ENCODE measurements at places on chromosomes 6 and 20.

GRCh38 chr6:1624851-1625781 lies 15.4 kb downstream of the FOXC1 start:
- DNase-seq = no peak

- DNase-seq = no peak
These were observed 25.0 kb downstream of the FBXO5 start for GRCh38 chr6:152957796-152958195.

DNA sequence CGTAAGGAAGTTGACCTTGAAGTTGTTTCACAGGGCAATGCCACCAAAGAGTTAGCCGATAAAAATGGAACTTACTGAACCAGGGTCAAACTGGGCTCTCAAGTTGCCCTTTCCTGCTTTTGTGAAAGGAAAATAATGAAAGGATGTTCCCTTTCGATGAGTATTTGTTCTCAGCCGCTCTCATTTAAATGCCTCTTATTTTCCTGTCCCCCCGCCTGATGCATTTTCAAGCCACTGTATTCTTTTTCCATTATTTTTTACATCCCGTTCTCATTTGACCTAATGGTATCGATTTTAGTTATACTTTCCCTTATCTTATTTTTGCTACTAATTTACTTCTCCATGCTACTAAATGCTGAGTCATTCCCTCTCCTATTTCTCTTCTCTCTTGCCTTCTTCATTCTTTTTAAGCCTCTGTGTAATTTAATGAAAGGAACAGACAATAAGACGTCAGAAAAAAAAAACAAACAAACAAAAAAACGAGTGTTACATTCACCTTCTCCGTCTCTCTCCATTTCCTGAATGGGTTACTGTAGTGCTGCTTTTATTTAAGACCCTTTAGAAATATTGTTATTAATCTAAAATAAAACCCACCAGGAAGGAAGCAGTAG lies 655 bp upstream of the NDUFAF4 start:
- peak; percentile 41 for DNase-seq

DNA sequence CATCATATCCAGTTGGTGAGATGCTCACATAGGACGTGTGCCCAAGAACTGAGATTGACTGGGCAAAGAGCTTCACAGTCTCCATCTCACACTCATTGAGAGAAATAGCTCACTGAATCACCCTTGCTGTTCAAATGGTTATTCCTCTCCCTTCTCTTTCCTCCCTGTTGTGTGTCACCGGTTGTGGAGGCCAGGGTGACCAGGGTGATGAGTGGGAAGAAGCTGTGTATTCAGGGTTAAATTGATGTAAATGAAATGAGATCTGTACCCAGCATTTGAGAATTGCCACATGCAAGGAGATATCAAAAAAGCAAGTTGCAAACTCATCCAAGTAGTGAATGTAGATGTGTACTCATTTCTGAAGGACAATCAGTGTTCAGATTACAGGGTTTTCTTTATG lies 36.6 kb upstream of the VAPB start:
- no peak for DNase-seq

- no peak for DNase-seq
These were observed 84.4 kb downstream of the WASF1 start for GRCh38 chr6:110095101-110095500.

DNA sequence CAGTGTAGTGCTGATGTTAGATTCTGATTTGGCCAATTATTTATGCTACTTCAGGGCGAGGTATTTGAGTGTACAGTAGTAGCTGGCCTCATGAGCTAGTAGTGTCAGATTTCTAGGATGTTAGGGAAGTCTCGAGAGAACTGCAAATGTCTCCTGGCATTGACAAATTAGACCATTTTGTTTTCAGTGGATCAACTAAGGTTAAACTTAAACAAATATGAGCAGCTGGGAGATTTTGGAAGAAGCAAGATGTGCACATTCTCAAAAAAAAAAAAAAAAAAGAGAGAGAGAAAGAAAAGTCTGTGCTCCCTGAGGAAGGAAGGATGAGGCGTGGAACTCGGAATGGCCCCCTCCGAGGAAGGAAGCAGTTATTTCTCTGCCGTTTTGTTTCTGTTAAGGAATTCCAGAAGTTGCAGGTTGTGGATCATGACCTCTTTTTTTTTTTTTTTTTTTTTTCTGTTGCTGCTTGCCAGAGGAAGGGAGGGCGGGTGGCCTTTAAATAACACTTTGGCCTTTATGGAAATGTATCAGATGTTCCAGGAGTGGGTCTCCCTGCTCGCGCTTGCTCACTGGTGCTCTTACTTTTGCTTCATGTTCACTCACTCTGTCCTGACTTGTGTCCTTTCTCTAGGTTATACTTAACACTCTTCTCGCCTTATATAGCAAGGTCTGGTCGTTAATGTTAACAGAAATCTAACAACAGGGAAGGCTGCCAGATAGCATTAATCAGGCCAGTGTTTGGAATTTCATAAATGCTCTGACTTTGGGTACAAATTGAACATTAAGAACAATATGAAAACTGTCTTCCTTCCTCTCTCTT lies 124.4 kb downstream of the TCP11 start:
- no peak for DNase-seq

GRCh38 chr20:50786703-50787102 lies 8.2 kb upstream of the BCAS4 start:
- DNase-seq = no peak

DNA sequence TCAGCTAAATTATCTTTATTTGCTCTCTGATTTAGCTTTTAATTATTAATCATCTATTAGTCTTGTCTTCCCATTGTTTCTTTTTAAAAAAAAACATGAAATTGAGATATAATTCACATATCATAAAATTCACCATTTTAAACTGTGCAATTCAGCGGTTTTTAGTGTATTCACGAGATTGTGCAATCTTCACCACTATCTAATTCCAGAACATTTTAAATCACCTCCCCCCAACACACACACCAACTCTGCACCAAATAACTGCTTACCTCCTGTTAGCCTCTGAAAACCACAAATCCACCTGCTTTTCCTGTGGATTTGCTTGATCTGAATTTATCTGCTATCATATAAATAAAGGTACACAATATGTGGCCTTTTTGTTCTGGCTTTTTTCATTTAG lies 8.8 kb upstream of the ABRACL start:
- no peak for DNase-seq

DNA sequence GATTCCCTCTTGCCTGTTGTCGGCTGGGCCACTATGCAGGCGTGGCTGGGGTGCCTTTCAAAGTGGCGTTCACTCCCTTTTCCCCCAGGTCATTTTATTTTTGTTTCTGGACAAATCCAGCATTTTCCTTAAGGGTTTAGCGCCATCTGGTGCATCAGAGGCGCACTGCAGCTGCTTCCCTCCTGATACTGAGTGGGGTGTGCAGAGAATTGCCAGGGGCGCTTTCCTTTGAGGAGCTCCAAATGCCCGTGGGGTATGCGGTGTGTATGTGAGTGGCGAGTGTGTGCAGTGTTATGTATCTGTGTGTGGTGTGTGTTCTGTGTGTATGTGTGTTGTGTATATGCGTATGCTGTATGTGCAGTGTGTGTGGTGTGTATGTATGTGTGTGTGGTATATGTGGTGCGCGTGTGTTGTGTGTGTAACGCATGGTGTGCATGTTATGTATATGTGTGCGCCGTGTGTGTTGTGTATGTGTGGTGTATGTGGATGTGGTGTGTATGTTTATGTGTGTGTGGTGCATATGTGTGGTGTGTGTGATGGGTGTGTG lies 100.1 kb upstream of the AGPAT4 start:
- peak; percentile 76 for DNase-seq

DNA sequence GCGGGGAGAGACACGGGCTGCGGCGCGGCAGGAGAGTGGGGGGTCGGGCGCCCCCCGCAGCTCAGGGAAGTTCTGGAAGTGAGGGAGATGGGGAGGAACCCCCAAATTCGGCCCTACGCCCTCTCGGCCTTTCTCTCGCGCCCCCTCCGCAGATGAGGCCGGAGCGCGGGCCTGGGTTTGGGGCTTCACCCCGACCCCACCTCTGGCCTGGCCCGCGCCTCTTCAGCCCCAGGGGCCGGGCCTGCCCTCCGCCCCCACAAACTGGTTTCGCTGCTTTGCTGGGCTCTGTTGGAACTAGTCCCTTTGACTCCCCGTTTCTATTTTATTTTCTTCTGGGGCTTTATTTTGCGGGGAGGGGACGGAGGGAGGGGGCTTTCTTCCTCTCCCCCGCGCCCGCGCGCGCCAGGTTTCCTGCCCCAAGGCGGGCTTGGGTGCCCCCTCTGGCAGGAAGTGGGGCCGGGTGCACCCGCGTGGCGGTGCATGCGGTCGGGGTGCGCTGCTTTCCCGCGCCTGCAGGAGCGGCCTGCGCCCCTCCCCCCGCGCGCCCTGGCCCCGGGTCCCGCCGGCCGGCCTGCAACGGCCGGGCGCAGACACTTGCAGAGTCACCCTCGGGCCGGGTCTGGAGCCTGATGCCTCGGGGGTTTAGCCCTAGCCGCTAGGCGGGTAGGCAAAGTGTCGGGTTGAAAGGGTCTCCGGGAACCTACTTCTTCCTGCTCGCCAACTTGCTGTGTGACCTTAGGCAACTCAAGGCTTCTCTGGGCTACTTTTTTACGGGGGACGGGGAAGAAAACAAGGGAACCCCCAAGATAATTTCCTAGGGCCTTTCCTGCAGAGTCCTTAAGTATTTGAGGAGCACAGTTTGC lies 1.3 kb downstream of the HMGA1 start:
- peak; percentile 42 for DNase-seq

GRCh38 chr6:107936162-107936909 lies 21.7 kb downstream of the SEC63 start:
- DNase-seq = no peak

GRCh38 chr20:2879146-2879545 lies 5.9 kb downstream of the PTPRA start:
- no peak for DNase-seq

- DNase-seq = no peak
These were observed 60.2 kb upstream of the KCNQ5 start for GRCh38 chr6:72561629-72562028.

DNA sequence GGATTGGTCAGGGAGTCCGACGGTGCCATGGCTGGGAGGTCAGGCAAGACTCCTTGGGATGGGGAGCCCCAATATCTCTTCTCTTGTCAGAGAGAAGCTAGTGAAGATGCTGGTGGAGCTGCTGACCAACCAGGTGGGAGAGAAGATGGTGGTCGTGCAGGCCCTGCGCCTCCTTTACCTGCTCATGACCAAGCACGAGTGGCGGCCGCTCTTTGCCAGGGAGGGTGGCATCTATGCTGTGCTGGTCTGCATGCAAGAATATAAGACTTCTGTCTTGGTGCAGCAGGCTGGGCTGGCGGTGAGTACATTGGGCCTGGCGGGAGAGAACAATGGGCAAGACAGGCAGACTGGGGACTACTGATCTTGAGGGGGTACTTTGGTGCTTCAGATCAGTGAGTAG lies 10.9 kb downstream of the CUL9 start:
- no peak for DNase-seq

- DNase-seq = no peak
These were observed 67.3 kb downstream of the SLC22A23 start for GRCh38 chr6:3389390-3390167.

DNA sequence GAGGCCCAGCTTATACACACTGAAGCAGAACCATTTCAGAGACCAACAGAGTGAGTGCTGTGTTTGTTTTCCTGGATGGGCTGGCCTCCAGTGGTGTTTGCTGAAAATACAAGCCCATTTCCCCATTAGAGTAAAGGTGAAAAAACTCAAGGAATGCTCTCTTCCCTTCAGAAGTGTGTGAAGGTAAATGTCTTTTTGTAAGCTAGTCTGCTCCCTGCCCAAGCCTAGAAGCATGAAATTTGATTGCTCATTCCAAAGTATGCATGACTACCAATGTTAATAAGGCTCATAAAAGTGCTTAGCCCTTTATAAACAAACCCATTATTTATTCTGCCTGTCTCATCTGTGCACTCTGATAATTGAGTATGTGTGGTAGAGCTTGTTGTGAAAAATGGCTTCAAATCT lies 59.1 kb downstream of the ADGRF1 start:
- DNase-seq = peak; percentile 31

DNA sequence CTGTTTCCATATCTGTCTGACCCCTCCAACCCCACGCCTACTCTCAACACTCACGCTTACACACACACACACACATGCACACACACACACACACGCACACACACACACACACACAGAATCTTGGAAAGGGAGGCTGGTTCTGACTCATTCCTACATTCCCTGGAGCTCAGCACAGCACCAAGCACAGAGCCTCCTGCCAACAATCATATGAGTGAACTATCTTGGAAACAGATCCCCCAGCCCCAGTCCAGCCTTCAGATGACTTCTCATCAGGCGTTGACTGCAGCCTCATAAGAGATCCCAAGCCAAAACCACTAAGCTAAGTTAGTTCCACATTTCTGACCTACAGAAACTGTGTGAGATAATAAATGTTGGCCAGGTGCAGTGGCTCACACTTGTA lies 14.1 kb upstream of the HCK start:
- DNase-seq = no peak

DNA sequence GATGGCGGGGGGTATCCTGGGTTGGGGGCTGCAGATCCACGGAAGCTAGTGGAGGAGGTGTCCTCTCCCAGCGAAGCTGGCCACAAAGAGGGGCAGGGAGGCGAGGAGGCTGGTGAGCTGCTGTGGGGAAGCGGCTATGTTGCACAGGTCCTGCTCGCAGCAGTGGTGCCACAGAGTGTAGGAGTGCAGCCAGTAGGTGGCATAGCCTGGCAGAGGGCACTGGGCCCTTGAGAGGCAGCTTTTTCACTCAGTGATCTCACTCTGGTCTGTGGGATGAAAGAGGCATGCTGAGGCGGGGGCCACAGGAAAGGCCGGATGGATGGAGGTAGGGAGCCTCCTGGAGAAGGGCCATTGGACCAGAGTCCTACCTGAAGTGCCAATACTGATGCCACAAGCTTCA lies 2.9 kb upstream of the LY6G6D start:
- DNase-seq = no peak

DNA sequence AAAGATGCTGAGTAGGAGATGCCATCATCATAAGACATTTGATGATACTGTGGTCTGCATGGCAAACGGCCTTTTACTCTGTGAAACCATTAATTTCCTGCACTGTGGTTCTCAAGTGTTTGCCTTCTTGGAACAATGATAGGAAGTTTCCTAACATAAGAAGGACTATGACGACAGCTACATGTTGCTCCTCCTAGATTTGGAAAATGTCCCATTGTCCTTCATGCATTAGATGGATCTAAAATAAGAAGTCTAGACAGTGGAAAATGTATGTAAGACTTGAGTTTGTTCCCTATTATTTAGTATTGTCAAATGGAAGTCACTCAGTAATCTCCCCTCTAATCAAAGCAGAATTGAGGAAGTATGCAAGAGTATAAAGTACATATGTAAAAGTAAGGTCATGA lies 98.5 kb upstream of the TMEM170B start:
- no peak for DNase-seq

GRCh38 chr20:38261054-38261390 lies 487 bp upstream of the KIAA1755 start:
- no peak for DNase-seq

GRCh38 chr20:23526850-23527249 lies 35.9 kb downstream of the CST8 start:
- DNase-seq = no peak

GRCh38 chr20:45935416-45936046 lies 1.0 kb downstream of the PCIF1 start:
- DNase-seq = no peak

GRCh38 chr6:5190507-5190906 lies 70.2 kb downstream of the LYRM4 start:
- no peak for DNase-seq

All from NCI-H1105 treated with DMSO at 0.1 percent for 48 hours (cell line).